ENCODE measurements at places on chromosomes 3 and 15. TPM values are rescaled to one million over a fixed set of nuclear protein-coding genes. Genes with fewer than 3 reads are reported as not detected.

Gene ZNF860
- total RNA-seq: 0.10 TPM

- DNase-seq: no peak
These were observed 231.9 kb upstream of the WNT5A start for GRCh38 chr3:55719006-55719405.

Gene ITIH1
- not detected for total RNA-seq

- DNase-seq: peak; percentile 57
These were observed 31.2 kb upstream of the CCDC80 start for GRCh38 chr3:112671930-112672715.

GRCh38 chr15:66720206-66721010, 18.4 kb downstream of the SMAD6 start:
- DNase-seq: no peak

Gene SH3GL3
- not detected for total RNA-seq

GRCh38 chr3:106688464-106688863, 688.8 kb upstream of the CCDC54 start:
- no peak for DNase-seq

DNA sequence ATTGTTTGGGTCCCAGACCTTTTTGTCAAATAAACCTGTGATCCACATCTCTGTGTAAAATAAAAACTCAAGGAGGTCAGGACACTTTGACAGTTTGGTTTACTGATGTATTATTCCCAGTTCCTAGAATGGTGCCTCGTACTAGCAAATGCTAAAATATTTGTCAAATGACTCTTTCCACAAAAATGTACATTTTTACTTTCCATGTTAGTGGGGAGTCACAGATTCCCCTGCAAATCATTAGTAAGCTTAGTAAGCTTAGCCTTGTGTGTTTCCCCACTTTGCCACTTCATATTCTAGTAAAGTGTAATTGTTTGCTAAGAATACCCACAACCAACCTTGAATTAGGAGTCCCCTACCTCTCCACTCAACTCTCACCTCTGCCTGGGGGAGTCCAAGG, 2.4 kb upstream of the MAGI1 start:
- no peak for DNase-seq

GRCh38 chr15:59304034-59304795, 68.5 kb downstream of the MYO1E start:
- DNase-seq: no peak

Gene RIOX2
- 8.7 TPM for total RNA-seq

Gene ADIPOQ
- not detected for total RNA-seq

Gene SCAANT1
- total RNA-seq: not detected

- no peak for DNase-seq
These were observed 2.5 kb downstream of the WDR93 start for GRCh38 chr15:89693091-89693490.

DNA sequence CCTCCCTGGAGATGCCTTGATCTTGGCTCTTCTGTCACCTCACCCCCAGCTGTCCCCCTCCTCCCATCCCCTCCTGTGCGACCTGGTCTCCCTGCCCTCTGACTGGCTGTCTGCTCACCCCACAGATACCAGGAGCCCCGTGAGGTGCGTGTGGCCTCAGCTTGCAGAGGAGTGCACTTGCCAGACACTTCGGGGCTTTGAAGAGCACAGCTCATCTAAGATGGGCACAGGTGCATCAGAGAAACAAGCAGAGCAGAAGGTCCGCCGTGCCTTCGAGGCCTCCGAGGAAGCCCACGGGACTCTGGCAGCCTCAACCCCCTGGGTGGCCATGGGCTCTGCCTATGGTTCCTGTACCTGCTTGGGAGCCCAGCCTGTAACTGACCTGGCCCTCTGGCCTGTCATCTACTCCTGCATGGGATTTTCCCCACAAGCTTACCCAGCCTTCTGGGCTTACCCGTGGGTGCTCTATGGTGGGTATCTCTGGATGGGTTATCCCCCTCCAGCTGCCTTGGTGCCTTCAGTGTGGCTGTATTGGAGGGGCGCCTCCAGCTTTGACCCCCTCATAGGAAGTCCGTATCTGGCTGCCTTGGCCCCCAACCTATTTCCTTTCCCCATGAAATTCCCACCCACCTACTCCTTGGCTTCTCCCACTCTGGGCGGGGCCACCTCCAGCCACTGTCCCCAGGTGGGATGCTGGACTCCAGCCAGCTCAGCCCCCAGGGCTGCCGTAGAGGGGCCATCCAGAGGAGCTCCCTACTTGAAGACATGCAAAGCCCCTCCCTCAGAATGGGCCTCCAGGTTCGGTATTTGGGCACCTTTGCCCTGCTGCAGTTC, 3.8 kb downstream of the PRR23E start:
- DNase-seq: no peak

- no peak for DNase-seq
These were observed 106.0 kb downstream of the LRIG1 start for GRCh38 chr3:66394753-66395249.

DNA sequence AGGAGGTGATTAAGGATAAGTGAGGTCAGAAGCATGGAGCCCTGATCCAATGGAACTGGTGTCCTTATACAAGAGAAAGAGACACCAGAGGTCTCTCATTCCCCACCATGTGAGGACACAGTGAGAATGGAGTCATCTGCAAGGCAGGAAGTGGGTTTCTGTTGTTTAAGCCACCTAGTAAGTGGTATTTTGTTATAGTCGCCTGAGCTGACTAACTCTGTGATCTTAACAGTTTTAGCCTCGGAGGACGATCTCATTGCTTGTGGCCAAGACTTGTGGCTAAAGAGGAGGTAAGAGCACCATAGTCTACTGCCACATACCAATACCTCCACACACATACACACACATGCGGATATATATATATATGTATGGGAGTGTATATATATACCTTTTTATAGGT, 73.8 kb downstream of the MCTP2 start:
- DNase-seq: peak; percentile 48

GRCh38 chr15:35678774-35679173, 132.8 kb upstream of the DPH6 start:
- no peak for DNase-seq

Gene NANOGP8
- total RNA-seq: not detected

GRCh38 chr3:167502401-167502800, 28.6 kb upstream of the SERPINI2 start:
- no peak for DNase-seq

Gene APH1B
- total RNA-seq: 8.6 TPM

DNA sequence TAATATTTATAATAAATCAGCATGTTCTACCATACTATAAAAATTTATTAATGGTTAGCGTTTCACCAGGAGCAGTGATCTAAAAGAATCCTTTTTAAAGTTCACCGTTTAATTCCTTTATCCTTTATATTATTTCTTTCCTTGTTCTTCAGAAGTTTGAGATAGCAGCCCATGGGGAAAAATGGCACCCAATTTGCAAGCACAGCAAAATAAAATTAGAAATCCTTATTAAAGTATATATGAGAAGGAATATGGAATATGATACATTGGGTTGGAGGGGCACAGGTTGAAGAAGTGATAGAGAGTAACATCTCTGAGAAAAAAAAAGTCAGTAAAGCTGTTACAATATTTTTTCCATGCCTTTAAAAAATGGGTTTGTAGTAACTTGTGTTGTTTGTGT, 892.0 kb downstream of the NAALADL2 start:
- DNase-seq: no peak

Gene RTP1
- total RNA-seq: not detected

GRCh38 chr15:85118581-85118980, 136.9 kb downstream of the PDE8A start:
- DNase-seq: no peak

DNA sequence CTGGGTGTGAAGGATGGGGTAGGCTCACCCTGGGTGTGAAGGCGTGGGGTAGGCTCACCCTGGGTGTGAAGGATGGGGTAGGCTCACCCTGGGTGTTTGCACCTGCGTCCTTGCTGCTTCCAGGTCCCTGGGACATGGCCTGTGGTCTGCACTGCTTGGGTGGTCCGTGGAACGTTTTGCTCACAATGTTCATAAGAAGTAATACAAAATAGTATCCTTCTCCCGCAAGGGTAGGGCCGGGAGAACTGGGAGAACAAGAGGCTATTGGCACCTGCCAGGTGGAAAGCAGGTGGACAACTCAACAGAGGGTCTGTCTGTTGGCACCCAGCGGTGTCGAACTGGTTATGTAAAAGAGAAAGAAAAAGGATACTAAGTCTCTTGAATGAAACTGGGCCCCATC, 17.0 kb upstream of the PCSK6 start:
- no peak for DNase-seq
